SK-MEL-5 (cell line): ENCODE measurements at places on chromosomes 2 and 18.

GRCh38 chr2:120869036-120869729 lies 133.5 kb downstream of the GLI2 start:
- no peak for DNase-seq

DNA sequence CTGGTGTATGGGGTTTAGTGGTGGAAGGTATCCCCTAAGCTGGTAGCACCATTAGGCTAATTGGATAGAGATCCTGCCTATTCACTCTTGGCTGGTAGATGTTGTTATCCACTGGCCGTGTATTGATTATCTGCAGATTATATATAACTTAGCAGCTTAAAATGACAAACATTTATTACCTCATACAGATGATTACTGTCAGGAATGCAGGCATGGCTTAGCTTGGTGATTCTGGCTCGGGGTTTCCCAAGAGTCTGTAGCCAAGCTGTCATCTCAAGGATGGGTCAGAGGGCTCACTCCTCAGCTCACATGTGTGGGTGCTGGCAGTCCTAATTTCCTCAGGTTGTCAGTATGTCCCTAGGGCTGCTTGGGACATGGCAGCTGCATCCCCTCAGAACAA lies 465.8 kb downstream of the PARD3B start:
- DNase-seq = no peak

- no peak for DNase-seq
Observed at GRCh38 chr2:109727929-109728447, 66.1 kb upstream of the RGPD5 start.

DNA sequence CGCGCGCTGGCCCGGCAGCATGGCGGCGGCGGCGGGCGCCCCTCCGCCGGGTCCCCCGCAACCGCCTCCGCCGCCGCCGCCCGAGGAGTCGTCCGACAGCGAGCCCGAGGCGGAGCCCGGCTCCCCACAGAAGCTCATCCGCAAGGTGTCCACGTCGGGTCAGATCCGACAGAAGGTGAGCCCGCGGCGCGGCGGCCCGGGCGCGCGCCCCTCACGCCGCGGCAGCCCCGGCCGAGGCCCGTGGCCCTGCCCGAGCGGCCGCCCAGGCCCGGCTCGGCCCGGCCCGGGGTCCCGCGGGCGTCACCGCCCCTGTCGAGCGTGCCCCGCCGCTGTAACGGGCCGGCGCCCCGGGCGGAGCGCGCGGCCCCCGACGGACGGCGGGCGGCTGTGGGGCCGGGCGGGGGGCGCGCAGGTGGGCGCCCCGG lies 218 bp downstream of the DGKD start:
- DNase-seq = no peak

GRCh38 chr18:2871111-2871720 lies 24.4 kb downstream of the EMILIN2 start:
- DNase-seq = no peak

GRCh38 chr18:56273541-56274219 lies 364.7 kb downstream of the TXNL1 start:
- DNase-seq = no peak
